CD8-positive, alpha-beta memory T cell (primary cell): ENCODE measurements at places on chromosomes 11 and 22. TPM values are rescaled to one million over a fixed set of nuclear protein-coding genes. Genes with fewer than 3 reads are reported as not detected.

Gene CRYAB
- total RNA-seq: not detected

Gene TBX1
- not detected for total RNA-seq

Gene SLC17A6
- not detected for total RNA-seq

Gene OR51B2
- total RNA-seq: not detected

Gene A4GALT
- not detected for total RNA-seq

Gene WT1
- not detected for total RNA-seq

DNA sequence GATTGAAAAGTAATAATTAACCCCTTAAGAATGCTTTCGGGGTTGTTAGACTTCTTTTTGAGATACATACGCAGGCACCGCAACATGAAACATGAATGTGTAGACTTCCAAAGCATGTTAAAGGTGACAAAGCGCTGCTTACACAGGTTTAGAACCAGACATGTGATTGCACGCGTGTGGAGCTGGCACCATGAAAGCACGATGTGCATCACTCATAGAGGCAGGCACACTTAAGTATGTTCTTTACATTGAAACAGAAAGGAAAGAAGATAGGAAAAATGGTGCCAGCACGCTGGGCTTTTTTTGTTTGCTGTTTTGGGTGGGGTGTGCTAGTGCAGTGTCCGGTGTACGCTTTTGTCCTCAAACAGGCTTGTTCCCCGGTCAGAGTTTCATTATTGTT lies 83.6 kb upstream of the PPARA start:
- H3K27me3 ChIP-seq: no peaks in the 10 kb centered on the region
- peaks cover 7% of the 10 kb centered on the region for H3K4me1 ChIP-seq
- no peak overlapping the region for H3K27ac ChIP-seq
- H3K4me3 ChIP-seq: no peak overlapping the region

DNA sequence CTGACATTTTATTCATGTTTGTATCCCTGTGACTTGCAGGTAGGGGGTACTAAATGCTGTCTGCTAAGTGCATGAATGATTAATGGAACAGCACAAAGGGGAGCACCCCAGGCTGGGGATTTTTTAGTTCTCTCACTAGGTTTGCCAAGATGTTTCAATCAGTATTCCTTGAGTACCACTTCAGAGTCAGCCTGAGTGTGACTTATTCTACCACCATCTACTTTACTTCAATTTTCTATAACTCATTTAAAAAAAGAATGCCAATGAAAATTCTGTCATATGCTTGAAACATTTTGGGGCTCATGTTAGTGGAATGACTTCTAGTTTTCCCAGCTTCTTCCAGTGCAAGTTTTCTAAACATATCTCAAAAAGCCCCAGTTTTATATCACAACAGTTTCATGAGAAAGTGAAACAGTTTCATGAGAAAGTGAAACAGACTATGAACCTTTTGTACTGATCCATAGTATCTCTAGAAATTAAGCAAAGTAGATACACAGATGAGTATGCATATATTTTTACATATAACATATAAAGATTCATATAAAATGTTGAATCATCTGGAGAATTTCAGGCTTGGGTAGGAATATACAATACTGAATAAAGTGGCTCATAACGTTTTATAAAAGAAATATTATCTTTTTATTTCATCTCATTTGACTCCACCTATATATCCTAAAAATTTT lies 252.4 kb downstream of the GRM5 start:
- DNase-seq: no peak
- H3K36me3 ChIP-seq: no peaks in the 10 kb centered on the region
- H3K4me3 ChIP-seq: no peak overlapping the region

DNA sequence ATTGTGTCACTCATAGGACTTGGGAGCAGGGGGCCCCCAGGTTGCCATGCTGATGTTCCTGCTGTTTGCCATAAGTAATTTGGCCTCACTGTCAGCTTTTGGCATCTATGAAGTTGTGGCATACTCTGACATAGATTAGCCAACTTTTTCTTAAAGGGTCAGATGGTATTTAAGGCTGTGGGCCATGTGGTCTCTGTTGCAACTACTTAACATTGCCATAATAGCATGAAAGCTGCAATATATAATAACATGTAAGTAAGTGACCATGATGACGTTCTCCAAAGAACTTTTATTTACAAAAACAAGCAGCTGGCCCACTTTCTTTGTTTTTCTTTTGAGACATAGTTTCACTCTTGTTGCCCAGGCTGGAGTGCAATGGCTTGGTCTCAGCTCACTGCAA lies 2.2 kb upstream of the TMEM216 start:
- peaks cover 27% of the 10 kb centered on the region for H3K4me1 ChIP-seq
- H3K36me3 ChIP-seq: peaks cover 2% of the 10 kb centered on the region
- no peak overlapping the region for H3K27ac ChIP-seq
- no peak for DNase-seq
- H3K4me3 ChIP-seq: no peak overlapping the region
- no peaks in the 10 kb centered on the region for H3K27me3 ChIP-seq

DNA sequence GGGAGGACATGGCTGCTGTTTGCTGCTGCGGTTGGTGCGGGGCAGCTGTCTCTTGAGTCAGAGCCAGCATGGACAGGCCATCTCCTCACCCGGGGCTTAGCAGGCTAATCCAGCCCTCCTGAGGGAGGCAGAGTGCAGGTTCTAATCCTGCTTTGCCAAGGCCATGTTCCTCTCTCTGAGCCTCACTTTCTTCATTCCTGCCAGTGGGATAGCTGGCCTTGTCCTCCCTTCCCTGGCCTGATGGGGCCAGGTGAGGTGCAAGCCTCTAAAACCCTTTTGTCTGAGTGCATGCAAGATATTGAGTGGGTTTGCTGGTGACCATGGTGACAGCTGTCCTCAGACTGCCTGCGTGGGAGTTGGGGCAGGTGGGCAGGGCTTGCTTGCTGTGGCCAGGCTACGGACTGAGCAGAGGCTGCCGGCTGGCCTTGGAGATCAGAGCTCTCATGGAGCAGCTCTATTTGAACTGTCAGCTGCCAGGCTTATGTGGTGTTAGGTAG lies 3.6 kb downstream of the USP35 start:
- peaks cover 35% of the 10 kb centered on the region for H3K4me1 ChIP-seq
- H3K36me3 ChIP-seq: no peaks in the 10 kb centered on the region
- no peak overlapping the region for H3K4me3 ChIP-seq
- H3K27ac ChIP-seq: no peak overlapping the region
- DNase-seq: no peak

- DNase-seq: no peak
- no peak overlapping the region for H3K27ac ChIP-seq
- no peaks in the 10 kb centered on the region for H3K27me3 ChIP-seq
- H3K4me1 ChIP-seq: no peaks in the 10 kb centered on the region
These were observed 1.2 kb upstream of the PLA2G3 start for GRCh38 chr22:31141551-31141950.

- H3K27ac ChIP-seq: no peak overlapping the region
- H3K4me1 ChIP-seq: no peaks in the 10 kb centered on the region
- H3K4me3 ChIP-seq: no peak overlapping the region
These were observed 478.3 kb downstream of the KCNA4 start for GRCh38 chr11:29538339-29539036.

DNA sequence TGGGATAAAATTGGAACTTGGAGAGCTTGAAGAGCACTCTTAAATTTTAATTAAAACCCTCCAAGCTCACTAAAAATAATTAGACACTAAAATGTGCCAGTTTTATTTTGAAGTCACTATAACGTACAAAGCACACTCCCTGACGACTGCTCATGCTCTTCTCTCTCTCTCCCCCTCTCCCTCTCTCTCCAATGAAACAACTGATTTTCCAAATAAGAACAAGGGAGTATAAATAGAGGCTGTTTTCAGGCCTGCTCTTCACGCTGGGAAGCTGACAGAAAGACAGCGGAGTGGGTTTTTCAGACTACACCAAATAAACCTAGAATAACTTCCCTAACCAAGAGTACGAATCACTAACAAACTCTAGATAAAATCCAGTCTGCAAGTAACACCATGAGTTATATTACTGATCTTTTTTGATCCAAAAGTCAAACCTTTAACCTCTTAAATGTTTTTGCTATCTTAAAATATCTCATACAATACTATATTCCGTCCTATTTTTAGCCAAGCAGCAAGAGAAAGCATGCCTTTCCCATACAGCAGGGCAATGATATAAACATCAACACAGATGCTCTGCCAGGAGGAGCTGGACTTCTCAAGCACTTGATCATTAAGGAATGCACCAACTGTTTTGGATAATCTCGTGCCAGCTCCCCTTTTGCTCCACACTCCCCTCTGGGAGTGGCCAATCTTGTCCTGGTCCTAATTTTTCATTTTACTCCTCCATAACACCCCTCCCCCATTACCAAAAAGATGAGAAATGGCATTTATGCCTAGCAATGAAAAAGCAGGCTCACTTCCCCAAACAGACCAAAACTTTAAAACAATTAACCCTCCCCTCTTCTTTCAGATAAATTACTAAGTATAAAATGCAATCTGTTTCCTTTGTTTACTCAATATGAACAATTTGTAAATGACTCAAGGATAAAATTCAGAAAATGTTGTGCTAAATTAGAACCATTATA lies 116.9 kb downstream of the SOX6 start:
- no peak overlapping the region for H3K4me3 ChIP-seq
- no peak for DNase-seq
- H3K27ac ChIP-seq: no peak overlapping the region
- H3K4me1 ChIP-seq: no peaks in the 10 kb centered on the region
- H3K27me3 ChIP-seq: no peaks in the 10 kb centered on the region
- no peaks in the 10 kb centered on the region for H3K36me3 ChIP-seq

DNA sequence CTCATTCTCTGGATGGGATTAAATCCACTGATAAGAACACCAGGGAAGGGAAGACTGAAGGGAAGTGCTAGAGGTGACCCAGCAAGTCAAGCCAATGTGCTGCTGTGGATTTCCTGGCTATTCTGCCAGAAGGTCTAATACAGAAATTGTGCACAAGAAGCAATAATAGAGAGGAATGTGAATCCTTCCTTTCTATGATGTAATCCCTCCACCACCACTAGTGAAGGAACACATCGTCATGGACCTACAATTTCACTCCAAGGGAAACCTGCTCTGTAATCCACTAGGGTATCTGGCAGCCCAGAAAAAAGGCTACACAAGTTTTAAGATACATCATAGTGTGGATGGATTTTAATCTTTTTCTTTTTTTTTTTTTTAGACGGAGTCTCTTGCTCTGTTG lies 17.4 kb downstream of the LARGE2 start:
- no peak overlapping the region for H3K27ac ChIP-seq
- no peaks in the 10 kb centered on the region for H3K4me1 ChIP-seq
- DNase-seq: no peak
- peaks cover 23% of the 10 kb centered on the region for H3K36me3 ChIP-seq
- no peaks in the 10 kb centered on the region for H3K27me3 ChIP-seq

GRCh38 chr11:97269527-97269926 lies 879.7 kb downstream of the JRKL start:
- no peak overlapping the region for H3K27ac ChIP-seq
- no peak for DNase-seq
- no peaks in the 10 kb centered on the region for H3K36me3 ChIP-seq
- H3K4me3 ChIP-seq: no peak overlapping the region
- no peaks in the 10 kb centered on the region for H3K27me3 ChIP-seq
- H3K4me1 ChIP-seq: no peaks in the 10 kb centered on the region

- no peak overlapping the region for H3K27ac ChIP-seq
- no peak for DNase-seq
- no peaks in the 10 kb centered on the region for H3K36me3 ChIP-seq
- H3K4me3 ChIP-seq: no peak overlapping the region
- no peaks in the 10 kb centered on the region for H3K27me3 ChIP-seq
- H3K4me1 ChIP-seq: no peaks in the 10 kb centered on the region
These were observed 29.8 kb downstream of the LIMK2 start for GRCh38 chr22:31241936-31242335.

- H3K4me1 ChIP-seq: no peaks in the 10 kb centered on the region
- no peak overlapping the region for H3K27ac ChIP-seq
- no peak for DNase-seq
These were observed 9.5 kb downstream of the DRICH1 start for GRCh38 chr22:23622634-23623033.

DNA sequence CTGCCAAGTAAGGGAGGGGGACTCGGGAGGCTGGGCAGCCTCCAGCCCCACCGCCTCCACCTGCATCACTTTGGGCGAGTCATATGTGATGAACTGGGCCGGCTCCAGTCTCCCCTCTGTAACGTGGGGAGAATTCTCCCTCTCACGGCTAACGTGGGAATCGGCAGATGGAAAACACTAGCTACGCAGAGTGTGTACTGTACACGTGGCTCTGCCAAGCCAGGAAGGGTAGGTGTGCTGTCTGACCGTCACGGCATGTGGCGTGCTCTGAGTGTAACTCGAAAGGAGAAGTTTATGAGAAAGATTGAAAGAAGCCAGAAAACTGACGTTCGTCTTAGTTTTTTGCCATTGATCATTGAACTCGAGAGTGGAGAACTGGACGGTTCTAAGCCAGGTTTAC lies 13.7 kb downstream of the TRMU start:
- DNase-seq: peak; percentile 18
- no peak overlapping the region for H3K27ac ChIP-seq
- H3K36me3 ChIP-seq: peaks cover 70% of the 10 kb centered on the region
- no peak overlapping the region for H3K4me3 ChIP-seq
- H3K27me3 ChIP-seq: no peaks in the 10 kb centered on the region

- no peaks in the 10 kb centered on the region for H3K27me3 ChIP-seq
- no peaks in the 10 kb centered on the region for H3K36me3 ChIP-seq
- no peak for DNase-seq
- H3K27ac ChIP-seq: no peak overlapping the region
These were observed 165.8 kb upstream of the NARS2 start for GRCh38 chr11:78740199-78741071.

DNA sequence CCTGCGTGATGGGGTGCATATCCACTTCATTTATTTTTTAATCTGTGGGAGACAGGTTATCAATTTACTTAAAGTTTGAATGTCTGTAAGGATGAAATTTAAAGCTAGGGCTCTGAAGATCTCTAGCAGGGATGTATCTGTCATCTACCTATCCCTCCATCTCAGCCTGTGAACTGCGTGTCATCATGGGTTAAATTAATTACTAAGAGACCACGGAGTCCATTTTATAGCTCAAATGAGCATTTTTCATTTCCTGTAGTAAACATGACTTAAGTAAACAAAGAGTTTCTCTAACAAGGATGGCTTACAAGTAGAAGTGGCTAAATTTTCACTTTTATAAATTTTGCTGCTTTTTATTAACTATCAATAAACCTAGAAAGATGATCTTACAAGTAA lies 2.9 kb upstream of the GLB1L3 start:
- H3K4me1 ChIP-seq: peaks cover 46% of the 10 kb centered on the region
- no peaks in the 10 kb centered on the region for H3K36me3 ChIP-seq
- H3K27ac ChIP-seq: no peak overlapping the region
- no peak overlapping the region for H3K4me3 ChIP-seq
- DNase-seq: no peak
- no peaks in the 10 kb centered on the region for H3K27me3 ChIP-seq

- H3K4me3 ChIP-seq: no peak overlapping the region
- peaks cover 11% of the 10 kb centered on the region for H3K4me1 ChIP-seq
- no peaks in the 10 kb centered on the region for H3K36me3 ChIP-seq
- H3K27me3 ChIP-seq: no peaks in the 10 kb centered on the region
- H3K27ac ChIP-seq: no peak overlapping the region
- DNase-seq: no peak
These were observed 8.0 kb upstream of the CTSD start for GRCh38 chr11:1771700-1772099.
